ENCODE measurements at places on chromosomes 6 and 20. TPM values are rescaled to one million over a fixed set of nuclear protein-coding genes. Genes with fewer than 3 reads are reported as not detected.

Gene ADGRF5
- not detected for polyA plus RNA-seq

Gene BPIFA2
- polyA plus RNA-seq = not detected

Gene NFKBIE
- 18.7 TPM for polyA plus RNA-seq

DNA sequence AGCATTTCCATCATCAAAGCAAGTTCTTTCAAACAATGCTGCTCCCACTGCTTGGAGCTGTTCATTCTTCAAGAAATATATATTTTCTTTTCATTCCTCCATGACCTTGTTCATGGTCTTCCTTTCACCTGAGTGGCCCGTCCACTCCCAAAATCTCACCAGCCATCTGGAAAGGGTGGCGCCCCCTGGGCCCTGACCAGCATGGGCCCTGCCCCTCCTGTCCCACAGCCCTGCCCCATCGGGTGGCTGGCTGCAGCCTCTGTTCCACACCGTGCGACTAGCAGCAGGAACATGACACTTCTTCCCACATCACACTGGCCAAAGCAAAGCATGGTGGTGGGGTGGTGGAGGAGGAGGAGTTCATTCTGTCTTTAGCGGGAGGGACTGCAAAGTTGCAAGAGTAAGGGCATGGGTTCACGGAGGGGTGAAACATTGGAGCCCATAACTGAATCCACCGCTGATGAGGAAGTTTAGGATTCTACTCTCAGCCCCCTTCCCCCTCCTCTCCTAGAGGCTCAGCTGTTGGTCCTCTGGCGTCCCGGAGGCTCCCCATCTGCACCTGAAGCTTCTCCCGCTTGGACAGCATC, 195.2 kb upstream of the SLC24A3 start:
- DNase-seq = no peak

DNA sequence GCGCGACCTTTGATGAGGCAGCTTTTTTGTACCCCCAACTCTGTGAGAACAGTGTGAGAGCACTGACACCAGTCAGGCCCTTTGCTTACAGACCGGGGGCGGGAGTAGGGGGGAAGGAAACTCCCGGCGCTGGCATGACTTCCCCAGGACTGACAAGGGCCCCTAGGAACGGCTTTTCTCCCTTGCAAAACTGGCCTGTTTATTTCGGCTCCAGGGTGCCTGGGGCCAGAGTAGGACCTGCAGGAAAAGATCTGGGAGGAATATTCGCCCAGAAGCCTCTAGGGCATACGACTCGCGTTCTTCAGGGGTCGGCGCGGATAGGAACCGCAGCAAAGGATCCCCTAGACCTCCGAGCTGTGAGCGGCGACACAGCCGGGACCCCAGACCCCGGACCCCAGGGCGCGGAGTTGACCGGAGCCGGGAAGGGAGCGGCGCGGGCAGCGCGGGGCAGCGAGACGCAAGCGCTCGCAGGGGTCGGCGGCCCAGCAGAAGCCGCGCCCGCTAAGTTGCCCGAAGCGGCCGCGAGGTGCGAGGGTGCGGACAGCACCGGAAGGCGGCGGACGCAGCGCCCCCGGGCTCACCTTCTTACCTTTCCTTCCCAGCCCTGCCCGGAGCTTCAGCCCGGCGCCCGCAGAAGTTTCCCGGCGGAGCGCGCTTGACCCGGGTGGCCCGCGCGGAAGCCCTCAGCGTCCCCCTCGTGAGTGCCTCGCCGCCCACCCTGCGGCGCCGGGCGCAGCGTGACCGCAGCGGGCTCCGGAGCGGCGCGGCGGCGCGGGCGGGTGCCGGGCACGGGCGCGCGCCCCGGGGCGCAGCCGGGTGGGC, at the start of gene POPDC3:
TSS of gene POPDC3 (minus strand) at position 771 of the 822 bp plus-strand sequence. CDS start 18,105 bp downstream, outside the sequence.
- DNase-seq = no peak

- DNase-seq = no peak
Observed at GRCh38 chr6:3239110-3239830, 11.8 kb upstream of the TUBB2B start.

DNA sequence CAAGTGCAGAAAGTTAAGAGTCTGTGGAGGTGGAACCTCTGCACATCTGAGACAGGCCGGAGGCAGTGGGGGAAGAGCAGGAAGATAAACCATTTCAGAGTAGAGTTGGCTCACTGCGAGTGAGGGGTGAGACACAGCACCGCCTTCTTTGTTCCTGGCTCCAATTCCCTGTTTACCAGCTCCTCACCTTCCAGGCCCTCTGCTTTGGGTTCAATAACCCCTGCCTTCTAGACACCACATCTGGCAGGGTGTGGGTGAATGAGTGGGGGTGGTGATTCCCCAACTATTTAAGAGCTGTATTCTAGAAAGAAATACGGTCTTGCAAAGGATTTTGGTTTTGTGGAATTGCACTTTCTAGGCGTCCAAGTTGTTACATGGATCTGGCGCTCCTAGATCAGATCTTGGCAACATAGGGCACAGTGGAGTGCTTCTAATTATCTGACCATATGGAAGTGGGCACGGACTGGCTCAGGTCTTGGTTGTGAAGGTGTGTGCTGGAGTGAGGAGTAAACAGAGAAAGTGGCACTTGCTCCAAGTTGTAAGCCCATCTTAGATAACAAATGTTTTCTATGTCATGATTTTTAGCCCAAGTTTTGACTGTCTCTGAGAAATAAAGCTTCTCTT, 141.6 kb upstream of the NRN1 start:
- DNase-seq = no peak

DNA sequence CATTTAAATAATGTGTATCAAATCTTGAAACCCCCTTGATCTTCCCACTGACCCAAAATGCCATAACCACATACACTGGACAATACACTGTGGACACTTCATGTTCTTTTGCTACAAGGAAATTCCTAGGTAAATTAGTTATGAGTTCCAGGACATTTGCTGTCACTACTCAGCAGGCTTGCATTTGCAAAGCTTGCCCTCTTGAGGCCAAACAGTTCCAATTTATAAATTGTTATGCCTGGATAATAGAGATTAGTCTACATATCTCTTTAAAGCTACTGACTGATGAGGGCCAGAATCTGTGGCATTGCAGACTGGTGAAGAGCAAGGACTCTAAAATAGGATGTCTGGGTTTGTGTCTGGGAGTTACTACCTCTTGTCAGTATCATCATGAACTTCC, 17.4 kb upstream of the RAB32 start:
- DNase-seq = peak; percentile 12

DNA sequence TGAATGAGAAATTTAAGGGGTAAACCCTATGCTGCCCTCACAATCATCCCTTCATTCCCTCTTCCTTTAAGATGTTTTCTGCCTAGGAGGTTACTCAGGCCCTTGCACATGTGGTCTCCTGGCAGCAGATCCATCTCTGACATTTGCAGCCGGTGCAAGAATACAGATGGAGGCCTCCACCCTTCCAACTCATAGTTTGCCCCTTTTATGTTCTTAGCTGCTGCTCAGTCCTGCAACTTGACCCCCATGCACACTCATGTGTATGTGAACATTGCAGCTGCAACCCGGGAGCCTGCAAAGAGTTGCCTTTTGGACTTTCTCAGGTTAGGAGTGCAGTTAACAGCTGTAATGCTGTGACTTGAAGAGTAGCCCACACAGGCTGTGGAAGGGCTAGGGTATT, 131.9 kb upstream of the SGK1 start:
- no peak for DNase-seq

- no peak for DNase-seq
Observed at GRCh38 chr20:41221614-41222218, 84.4 kb downstream of the PLCG1 start.

DNA sequence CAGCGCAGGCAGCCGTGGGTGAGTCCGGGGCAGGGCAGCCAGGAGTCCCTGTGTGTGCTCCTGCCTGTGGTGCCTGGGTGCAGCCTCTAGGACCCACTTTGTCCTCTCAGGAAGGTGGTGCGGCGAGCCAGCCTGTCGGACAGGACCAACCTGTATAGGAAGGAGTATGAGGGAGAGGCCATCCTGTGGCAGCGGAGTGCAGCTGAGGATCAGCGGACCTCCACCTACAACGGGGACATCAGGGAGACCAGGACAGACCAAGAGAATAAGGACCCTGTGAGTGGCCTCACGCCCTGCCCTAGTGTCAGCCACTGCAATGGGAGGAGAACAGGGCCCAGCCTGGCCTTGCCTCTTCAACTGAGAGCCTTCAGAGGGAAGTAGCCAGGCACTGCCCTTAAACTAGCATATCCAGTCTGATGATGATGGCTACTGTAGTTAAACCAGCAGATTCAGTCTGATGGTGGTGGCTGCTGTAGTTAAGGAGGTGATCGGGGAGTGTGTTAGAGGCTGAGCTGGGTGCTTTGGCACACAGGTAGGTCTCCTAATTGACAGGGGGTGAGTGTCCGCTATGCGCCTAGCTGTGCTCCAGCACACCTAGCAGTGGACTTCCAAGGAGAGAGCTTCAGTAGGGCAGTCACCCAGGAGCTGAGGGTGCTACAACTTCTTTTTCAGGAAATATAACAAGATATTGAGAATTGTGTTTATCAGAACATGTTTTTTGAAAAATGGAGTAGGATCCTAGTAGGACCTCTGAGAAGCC, 18.1 kb upstream of the FAM83D start:
- no peak for DNase-seq

DNA sequence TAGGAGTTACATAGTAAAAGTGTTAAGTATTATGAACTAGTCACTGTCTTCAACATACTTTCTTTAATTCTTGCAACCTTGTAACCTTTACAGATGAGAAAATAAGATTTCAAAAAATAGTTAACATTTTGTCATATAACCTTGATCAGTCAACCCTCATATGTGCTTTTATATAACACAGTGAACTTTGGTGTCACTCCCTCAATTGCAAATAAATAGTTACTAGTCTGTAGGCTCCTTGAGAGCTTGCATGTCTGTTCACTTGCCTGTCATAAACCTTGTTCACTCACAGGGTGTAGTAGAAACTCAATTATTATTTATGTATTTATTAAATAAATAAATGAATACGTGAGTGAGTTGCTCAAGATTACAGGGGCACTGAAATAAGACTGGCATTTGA, 107.5 kb downstream of the QKI start:
- DNase-seq = no peak

DNA sequence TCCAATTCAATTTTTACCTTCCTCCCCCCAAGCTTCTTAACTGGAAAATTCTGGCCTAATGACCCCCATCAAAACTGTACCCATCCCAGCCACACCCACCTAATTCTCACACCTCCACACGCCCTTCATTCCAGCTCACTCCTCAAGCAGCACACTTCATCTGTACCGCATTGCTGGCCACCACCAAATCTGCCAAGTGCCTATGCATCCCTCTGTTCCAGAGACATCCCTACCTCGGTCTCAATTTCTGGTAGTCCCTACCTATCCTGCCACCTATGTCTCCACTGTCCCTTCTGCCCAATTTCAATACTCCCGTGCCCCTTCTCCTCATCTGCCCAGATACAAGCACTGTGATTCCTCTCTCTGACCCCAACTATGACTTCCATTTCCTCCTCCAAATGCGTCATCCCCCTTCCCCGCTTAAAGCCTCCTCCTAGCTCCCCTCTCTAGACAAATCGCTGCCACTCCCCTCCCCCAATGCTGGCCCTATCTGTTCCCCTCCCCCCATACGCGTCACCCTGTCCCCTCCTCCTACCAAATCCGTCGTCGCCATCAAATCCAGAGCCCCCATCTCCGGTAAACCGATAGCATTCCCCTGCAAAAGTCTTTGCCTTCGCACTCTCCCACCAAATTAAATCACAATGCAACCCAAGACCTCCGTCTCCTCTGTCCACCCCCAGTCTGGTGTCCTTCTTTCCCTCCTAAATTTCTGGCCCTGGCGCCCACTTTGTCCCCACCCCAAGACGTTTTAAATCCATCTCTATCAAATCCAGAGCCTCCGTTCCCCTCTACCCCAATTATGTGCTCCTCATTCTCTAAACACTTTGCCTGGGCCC, 1.2 kb downstream of the MTCH1 start:
- DNase-seq = no peak

- no peak for DNase-seq
Observed at GRCh38 chr6:145844933-145845540, 30.4 kb upstream of the FBXO30 start.
